ENCODE measurements at places on chromosomes 5 and 9. TPM values are rescaled to one million over a fixed set of nuclear protein-coding genes. Genes with fewer than 3 reads are reported as not detected.

DNA sequence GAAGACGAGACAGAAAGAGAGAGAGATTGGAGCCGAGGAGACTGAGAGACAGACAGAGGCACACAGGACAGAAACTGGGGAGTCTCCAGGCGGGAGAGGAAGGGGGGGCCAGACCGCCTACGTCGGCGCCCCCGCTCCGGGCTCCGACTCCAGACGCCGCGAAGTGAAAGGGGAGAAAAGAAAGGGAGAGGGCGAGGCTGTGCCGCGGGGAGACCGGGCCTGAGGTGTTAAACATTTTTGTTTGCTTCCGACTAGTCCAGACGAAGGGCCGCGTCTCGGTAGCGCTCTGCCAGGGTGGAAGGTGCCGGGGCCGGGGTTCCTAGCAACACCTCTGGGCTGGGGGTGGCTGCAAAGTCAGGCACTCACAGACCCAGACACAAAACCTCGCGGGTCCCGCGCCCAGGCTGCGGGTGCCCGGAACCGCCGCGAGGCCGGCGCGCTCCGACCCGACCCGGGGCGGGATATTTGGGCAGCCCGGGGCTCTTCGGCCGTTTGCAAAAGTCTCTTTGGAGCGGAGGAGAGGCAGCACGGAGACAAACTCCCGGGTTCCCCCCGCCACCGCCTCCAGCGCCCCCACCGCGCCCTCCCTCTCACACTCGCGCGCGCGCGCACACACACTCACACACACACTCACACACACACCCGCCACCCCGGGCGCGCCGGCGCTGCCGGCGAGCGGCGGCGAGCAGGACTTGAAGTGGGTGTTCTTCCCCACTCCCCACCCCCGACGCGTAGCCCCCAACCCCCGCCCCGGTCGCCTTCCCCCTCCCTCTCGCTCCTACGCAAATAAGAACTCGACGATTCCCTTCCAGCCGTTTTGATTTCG is 626 bp upstream of the FST start:
- H3K27ac ChIP-seq, result peak overlapping the region; percentile 77
- DNase-seq, result no peak
- H3K27me3 ChIP-seq, result no peaks in the 10 kb centered on the region

DNA sequence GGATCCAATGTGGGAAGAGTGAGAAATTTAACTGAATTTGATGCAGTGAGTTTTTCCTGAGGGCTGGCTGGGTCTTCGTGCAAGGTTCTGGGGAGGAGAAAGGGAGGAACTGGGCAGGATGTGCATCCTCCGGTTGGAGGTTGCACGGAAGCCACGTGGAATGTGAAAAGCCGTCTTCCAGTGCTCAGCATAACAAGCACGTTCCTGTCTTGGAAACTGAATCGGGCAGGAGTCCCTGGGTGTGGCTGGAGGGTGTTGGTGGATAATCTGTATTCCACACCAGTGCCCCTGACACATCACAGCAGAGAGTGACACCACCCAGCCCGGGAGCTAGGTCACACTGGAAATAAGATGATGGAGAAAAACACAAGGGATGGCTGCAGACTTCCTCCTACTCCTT is 154.3 kb downstream of the C5orf15 start:
- no peak for DNase-seq
- H3K27ac ChIP-seq, result no peak overlapping the region
- no peaks in the 10 kb centered on the region for H3K36me3 ChIP-seq

GRCh38 chr5:1122511-1123294 is 10.8 kb upstream of the SLC12A7 start:
- no peak overlapping the region for H3K27ac ChIP-seq
- H3K4me1 ChIP-seq, result peaks cover 27% of the 10 kb centered on the region
- no peaks in the 10 kb centered on the region for H3K27me3 ChIP-seq
- no peak overlapping the region for H3K4me3 ChIP-seq

DNA sequence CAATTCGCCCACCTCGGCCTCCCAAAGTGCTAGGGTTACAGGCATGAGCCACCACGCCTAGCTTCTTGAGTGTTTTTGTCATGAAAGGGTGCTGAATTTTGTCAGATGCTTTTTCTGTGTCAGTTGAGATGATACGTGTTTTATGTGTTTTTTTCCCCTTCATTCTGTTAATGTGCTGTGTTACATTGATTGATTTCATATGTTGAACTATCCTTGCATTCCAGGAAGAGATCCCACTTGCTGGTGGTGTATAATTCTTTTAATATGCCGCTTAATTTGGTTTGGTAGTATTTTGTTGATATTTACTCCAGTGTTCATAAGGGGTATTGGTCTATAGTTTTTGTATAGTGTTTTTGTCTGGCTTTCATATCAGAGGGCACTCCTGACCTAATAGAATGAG is 13.6 kb downstream of the ZBTB43 start:
- H3K27me3 ChIP-seq, result no peaks in the 10 kb centered on the region
- H3K4me3 ChIP-seq, result no peak overlapping the region
- DNase-seq, result no peak
- H3K27ac ChIP-seq, result no peak overlapping the region
- H3K4me1 ChIP-seq, result no peaks in the 10 kb centered on the region

DNA sequence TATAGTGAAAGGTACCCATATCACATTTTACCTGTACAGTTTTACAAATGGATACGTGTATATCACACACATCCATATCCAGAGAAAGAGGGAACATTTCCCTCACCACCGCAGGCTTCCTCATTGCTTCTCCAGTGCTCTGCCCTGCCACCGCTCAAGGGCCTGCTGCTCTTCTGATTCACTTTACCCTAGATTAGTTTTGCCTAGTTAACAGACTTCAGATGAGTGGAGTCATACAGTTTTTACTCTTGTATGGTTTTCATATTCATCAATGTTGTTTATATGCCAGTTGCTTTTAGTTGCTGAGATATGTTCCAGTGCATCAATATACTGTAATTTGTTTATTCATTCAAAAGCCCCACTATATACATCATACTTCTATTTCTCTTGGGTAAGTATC is 53.9 kb upstream of the POMT1 start:
- H3K27me3 ChIP-seq, result no peaks in the 10 kb centered on the region
- peaks cover 4% of the 10 kb centered on the region for H3K36me3 ChIP-seq
- H3K4me3 ChIP-seq, result no peak overlapping the region

GRCh38 chr5:888638-889035 is 4.0 kb downstream of the BRD9 start:
- no peak for DNase-seq
- no peak overlapping the region for H3K4me3 ChIP-seq
- peaks cover 73% of the 10 kb centered on the region for H3K36me3 ChIP-seq
- no peaks in the 10 kb centered on the region for H3K27me3 ChIP-seq

GRCh38 chr5:57034201-57034916 is 82.4 kb upstream of the MIER3 start:
- H3K27ac ChIP-seq, result no peak overlapping the region
- no peak overlapping the region for H3K4me3 ChIP-seq
- H3K36me3 ChIP-seq, result no peaks in the 10 kb centered on the region
- no peaks in the 10 kb centered on the region for H3K4me1 ChIP-seq
- no peaks in the 10 kb centered on the region for H3K27me3 ChIP-seq

GRCh38 chr5:129405222-129405621 is 54.9 kb upstream of the ADAMTS19 start:
- H3K36me3 ChIP-seq, result no peaks in the 10 kb centered on the region
- H3K4me3 ChIP-seq, result no peak overlapping the region
- no peak overlapping the region for H3K27ac ChIP-seq
- DNase-seq, result no peak

- H3K4me3 ChIP-seq, result no peak overlapping the region
- H3K36me3 ChIP-seq, result no peaks in the 10 kb centered on the region
- no peaks in the 10 kb centered on the region for H3K27me3 ChIP-seq
- H3K27ac ChIP-seq, result no peak overlapping the region
- H3K4me1 ChIP-seq, result no peaks in the 10 kb centered on the region
These were observed 49.7 kb downstream of the WWC1 start for GRCh38 chr5:168341178-168341577.

- H3K4me1 ChIP-seq, result no peaks in the 10 kb centered on the region
- H3K27ac ChIP-seq, result no peak overlapping the region
- H3K4me3 ChIP-seq, result no peak overlapping the region
- DNase-seq, result peak; percentile 60
- H3K27me3 ChIP-seq, result no peaks in the 10 kb centered on the region
These were observed 14.6 kb downstream of the TMEM171 start for GRCh38 chr5:73135021-73135420.

DNA sequence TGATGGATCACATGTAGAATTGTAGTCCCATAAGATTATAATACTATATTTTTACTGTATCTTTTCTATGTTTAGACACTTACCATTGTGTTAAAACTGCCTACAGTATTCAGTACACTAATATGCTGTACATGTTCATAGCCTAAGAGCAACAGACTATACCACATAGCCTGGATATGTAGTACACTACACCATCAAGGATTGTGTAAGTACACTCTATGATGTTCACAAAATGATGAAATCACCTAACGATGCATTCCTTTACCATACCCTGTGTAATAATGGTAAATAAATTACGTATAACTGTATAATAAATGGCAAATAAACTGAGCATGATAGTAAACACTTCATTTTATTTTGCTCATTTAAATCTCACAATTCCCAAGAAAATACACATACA is 60.3 kb downstream of the RICTOR start:
- H3K36me3 ChIP-seq, result peaks cover 9% of the 10 kb centered on the region
- H3K4me3 ChIP-seq, result no peak overlapping the region
- peak overlapping the region; percentile 40 for H3K27ac ChIP-seq
- no peaks in the 10 kb centered on the region for H3K27me3 ChIP-seq
- DNase-seq, result no peak

GRCh38 chr9:130616451-130616850 is 37.1 kb downstream of the FUBP3 start:
- H3K27me3 ChIP-seq, result no peaks in the 10 kb centered on the region
- no peak overlapping the region for H3K4me3 ChIP-seq
- DNase-seq, result no peak
- H3K4me1 ChIP-seq, result no peaks in the 10 kb centered on the region
- peaks cover 87% of the 10 kb centered on the region for H3K36me3 ChIP-seq

GRCh38 chr9:69197687-69198086 is 23.6 kb downstream of the TJP2 start:
- no peak overlapping the region for H3K27ac ChIP-seq
- H3K4me3 ChIP-seq, result no peak overlapping the region
- H3K36me3 ChIP-seq, result no peaks in the 10 kb centered on the region
- DNase-seq, result no peak

GRCh38 chr9:75995066-75995465 is 104.6 kb downstream of the PCSK5 start:
- no peak for DNase-seq
- H3K4me3 ChIP-seq, result no peak overlapping the region
- no peaks in the 10 kb centered on the region for H3K36me3 ChIP-seq

DNA sequence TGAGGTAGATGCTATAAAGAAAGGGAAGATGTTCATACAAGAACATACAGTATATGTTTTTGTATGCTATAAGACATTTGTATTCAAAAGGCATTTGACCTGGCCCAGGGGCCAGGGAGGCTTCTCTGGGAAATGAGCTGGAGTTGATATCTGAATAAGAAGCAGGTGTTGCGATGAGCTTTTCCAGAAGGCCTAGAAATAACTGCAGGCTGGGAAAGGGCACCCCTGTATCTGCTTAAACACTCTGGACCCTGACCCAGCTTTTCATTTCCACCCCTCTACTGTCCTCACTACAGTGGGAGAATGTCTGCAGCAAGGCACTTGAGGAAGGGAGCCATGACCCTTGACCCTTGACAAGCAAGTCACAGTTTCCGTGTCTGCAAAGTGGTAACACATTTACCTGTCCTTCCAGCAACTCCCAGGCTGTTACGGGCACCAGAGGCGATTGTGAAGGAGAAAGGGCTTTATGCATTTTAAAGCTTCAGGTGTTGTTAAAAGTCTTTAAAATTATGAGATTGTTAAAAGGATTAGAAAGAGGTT is 88.2 kb upstream of the PANK3 start:
- H3K4me1 ChIP-seq, result no peaks in the 10 kb centered on the region
- H3K27ac ChIP-seq, result no peak overlapping the region
- H3K27me3 ChIP-seq, result no peaks in the 10 kb centered on the region
- no peak for DNase-seq
- no peak overlapping the region for H3K4me3 ChIP-seq

Gene ZBTB5
- 17.9 TPM for total RNA-seq

Gene CTXN3
- total RNA-seq, result not detected

Gene STK32A
- 1.5 TPM for total RNA-seq

All from vagina (tissue), 2 donors.